ENCODE measurements at places on chromosomes 6 and 20.

DNA sequence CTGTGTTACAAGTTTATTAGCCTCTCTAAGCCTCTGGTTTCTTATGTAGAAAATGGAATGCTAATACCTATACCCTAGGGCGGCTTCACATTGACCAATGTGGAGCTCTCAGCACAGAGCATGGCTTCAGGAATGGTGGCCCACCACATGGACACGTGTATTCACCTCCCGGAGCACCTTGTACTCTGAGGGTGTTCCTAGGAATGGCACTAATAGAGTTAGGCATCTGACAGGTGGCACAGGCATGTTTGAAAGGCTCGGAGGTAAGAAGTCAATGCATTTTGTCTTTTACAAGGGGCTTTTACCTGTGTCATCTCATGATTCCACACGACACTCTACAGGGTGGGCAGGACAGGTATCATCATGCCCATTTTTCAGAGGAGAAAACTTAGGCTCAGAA is 5.3 kb upstream of the TGM3 start:
- DNase-seq: no peak

GRCh38 chr6:152905551-152906299 is 77.1 kb downstream of the FBXO5 start:
- DNase-seq: no peak

GRCh38 chr20:34365765-34366213 is 2.7 kb downstream of the ITCH start:
- DNase-seq: peak; percentile 99

- no peak for DNase-seq
Observed at GRCh38 chr20:21395666-21396598, 1.4 kb downstream of the NKX2-4 start.

DNA sequence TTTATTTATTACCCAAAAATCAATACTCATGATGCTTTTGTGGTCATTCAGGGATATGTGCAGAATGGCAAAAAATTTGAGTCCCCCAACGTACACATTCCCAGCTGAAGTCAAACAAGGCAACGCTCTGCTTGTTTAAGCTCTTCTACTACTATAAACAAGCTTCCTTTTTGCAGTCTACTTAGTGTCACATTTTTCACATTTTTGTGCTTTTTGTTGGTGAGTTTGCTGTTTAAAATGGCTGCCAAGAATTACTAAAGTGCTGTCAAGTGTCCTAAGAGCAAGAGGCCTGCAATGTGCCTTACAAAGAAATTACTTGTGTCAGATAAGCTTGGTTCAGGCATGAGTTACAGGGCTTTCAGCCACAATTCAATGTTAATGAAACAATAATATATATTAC is 2.1 kb downstream of the WFDC8 start:
- no peak for DNase-seq

DNA sequence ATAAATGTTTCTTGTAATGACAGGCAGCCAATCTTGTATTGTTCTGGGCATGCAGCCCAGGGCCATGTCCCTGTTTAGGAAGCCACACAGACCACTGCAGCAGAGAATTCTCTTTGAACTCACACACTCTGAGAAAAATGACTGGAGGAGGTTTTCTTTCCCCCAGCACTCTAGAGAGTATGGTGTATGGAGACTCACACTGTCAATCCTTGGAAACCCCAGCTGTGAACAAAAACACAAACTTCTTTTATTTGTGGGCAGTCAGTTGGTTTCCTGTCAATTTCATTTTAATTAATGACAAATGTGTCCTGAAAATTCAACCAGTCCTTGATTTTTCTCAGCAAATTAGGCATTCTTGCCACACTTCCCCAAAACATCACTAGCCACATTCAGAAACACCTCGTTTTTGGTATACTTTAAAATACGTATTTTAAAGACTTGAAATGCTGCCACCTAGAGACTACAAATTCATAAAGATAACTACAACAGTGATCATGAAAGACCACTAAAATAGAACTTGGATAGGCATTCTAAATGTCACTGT is 52.9 kb upstream of the UFL1 start:
- no peak for DNase-seq

DNA sequence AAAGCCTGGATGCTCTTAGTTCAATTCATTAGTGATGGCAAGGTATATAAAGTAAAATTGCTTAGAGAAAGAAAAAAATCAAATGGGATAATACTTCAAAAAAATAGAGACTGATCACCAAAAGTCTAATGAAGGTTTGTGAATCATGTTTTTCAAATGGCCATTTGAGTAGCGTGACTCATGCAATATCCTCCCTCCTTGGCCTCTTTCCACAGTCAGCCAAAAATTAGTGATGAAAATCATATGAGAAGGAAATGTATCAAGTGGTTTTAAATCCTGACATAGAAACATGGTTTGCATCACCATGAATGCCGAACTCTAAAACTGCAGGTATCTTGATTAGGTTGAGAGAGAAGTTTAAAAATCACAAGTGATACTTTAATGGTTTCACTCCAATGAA is 1.2 kb upstream of the COL19A1 start:
- DNase-seq: no peak

DNA sequence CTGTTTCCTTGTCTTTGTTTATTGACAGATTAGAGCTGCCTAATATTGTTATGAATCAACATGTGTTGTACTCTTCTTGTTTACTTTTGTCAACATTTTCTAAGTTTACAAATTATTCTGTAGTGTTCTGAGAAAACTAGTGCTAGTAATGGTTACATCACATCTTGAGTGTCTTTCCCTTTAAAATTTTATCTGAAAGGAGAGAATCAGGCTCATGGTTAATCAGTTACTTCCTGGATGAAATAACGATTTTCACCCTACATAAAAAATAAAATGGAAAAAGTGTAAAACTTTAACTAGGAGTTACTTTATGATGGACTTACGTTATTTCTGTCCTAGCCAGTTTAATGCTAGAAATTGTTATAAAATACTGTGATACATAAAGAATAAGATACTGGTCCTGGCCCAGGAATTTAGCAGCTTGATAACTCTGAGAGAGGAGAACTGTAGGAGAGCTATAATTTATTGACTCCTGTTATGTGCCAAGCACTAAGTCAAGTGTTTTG is 26.4 kb upstream of the BMP5 start:
- DNase-seq: no peak

GRCh38 chr6:106534564-106534982 is 94.7 kb downstream of the RTN4IP1 start:
- peak; percentile 58 for DNase-seq

DNA sequence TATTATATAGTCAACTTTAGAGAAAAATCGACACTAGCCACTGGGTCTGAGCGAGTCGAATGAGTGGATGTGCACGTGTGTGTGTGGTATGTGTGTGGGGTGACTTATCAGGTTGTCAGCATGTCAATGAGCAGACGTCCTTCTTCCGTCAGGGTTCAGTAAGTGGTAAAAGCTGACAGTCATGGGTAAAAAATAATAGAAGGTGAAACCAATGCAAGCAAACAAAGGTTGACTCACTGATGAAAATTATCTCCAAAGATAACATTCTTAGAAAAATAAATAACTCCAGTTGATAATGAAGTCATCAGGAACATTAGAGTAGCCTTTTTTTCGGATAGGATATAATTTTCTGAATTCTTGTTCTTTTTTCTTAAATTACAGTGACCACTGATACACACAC is 243.8 kb upstream of the FOXQ1 start:
- DNase-seq: no peak

- DNase-seq: no peak
Observed at GRCh38 chr6:78554341-78554740, 313.0 kb upstream of the IRAK1BP1 start.

DNA sequence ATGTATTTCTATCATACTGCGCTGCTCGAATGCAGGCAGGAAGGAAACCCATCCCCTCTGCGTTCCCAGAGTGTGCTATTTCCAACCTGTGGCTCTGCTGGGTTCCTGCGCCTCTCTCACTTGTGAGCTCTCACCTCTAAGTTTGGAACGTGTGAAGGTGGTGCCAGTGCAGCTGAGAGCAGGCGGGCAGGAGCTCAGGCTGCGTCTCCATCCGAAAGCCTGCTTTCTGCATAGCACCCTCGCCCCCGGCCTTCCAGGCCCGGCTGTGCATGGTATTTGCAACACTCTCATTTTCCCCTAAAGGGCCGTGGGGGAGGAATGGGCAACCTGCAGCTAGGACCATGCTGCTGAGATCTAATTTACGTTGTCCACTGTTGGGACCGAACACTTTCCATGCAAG is 288.0 kb upstream of the TSHZ2 start:
- no peak for DNase-seq

- no peak for DNase-seq
Observed at GRCh38 chr6:169539176-169539897, 162.5 kb downstream of the WDR27 start.

- DNase-seq: no peak
Observed at GRCh38 chr20:38999965-39000910, 38.1 kb downstream of the DHX35 start.

DNA sequence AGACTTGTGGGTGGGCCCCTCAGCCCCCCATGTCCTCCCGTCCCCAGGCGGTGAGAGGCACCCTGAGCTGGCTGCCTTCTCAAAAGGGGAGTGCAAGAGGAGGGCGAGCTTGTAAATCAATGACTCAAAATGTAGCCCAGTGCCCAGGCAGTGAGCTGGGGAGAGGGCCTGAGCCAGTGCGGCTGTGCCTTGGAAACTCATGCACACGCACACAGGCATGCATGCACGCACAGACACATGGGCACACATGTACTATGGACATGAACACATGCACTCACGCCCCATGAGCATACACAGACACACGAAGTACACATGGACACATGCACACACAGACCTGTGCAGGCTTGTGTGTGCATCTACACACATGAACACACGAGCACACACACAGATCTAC is 133.5 kb downstream of the TAF4 start:
- DNase-seq: no peak

DNA sequence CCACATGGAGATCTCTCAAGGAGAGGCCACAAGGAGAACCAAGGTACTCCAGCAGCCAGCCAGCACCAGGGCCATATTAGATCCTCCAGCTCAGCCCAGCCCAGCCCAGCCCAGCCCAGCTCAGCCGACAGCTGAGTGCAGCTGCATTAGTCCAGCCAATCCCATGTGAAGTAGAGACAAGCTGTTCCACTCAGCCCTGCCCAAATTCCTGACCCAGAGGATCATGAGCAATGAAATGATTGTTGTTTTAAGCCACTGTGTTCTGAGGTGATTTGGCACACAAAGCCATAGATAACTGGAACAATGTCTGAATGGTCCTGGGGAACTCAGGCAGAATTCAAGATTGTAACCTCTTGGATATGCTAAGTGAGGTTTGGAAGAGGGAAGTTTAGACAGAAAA is 59.5 kb upstream of the BMP2 start:
- no peak for DNase-seq

DNA sequence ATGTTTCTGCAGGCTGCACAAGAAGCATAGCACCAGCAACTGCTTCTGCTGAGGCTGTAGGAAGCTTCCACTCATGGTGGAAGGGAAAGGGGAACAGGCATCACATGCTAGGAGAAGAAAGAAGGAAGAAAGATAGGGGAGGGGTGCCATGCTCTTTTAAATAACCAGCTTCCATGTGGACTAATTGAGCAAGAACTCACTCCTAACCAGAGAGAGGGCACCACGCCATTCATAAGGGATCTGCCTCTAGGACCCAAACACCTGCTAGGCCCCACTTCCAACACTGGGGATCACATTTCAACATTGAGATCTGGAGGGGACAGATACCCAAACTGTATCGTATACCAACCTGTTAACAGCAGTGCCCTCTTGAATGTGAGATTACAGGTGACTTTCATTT is 46.9 kb upstream of the ARMC2 start:
- peak; percentile 69 for DNase-seq

GRCh38 chr6:145731447-145731846 is 3.9 kb downstream of the EPM2A start:
- DNase-seq: peak; percentile 35

- DNase-seq: peak; percentile 93
Observed at GRCh38 chr20:47502271-47503239, 868 bp downstream of the NCOA3 start.

GRCh38 chr20:10521068-10521831 is 86.1 kb downstream of the SLX4IP start:
- peak; percentile 55 for DNase-seq

GRCh38 chr6:168238159-168238909 is 81.2 kb downstream of the DACT2 start:
- DNase-seq: no peak

DNA sequence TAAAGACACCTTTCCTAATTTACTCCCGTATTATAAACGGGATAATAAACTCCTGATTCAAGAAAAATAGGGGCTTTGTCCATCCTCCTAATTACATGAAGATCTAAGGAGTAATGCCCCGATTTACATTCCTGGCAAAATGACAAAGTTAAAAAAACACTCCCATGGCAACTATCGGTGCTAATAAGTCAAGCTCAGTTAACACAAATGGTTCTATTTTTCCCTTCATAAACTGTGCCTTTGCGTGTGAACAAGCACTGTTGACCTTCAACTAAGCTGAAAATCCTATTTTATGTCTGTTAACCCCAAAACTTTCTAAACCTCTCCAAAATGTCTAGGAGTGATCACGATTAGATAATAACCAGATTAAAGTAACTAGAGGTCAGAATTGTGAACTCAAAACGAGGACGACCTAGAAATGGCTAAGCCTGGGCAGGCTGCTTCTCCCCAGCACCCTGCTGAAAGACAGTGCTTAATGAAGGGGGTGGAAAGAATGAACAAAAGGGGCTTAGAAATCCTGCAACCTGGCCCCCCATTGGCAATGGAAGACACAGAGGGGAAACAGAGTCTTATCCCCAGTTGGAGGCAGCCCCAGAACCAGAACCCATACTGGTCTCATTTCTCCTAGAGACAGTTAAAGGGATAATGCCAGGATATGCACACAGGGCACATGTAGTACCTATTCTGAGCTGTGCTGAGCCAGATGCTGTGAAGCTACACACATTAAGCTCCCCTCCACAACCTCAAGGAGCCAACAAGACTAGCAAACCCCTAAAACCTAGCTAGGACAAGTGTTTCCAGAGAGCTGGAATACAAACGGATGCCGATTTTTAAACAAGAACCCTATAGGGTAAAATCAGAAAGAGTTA is 23.0 kb downstream of the SLC23A2 start:
- DNase-seq: no peak

- no peak for DNase-seq
Observed at GRCh38 chr6:131183427-131184095, 48.3 kb downstream of the AKAP7 start.

GRCh38 chr20:56750430-56750829 is 121.3 kb downstream of the TFAP2C start:
- DNase-seq: no peak

DNA sequence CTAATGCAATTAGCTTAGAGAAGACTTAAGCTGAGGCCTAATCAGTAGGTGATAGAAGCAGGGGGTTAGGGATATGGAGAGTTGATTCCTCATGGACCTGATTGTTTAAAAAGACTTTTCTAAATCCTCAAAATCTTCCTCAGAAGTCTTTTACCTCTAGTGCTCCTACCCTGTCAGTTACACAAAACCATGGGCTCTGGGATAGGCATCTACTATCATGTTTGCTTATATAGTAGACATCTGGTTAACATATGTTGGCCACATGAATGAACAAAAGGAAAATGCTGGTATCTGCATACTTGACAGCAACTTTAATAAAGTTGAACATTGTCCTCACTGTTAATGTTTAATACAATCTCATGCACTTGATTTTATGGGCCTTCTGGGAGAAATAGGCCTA is 61.5 kb upstream of the FKBP1C start:
- DNase-seq: no peak

All from MV-4-11 (cell line).